Activated CD4-positive, alpha-beta T cell treated with anti-CD3 and anti-CD28 coated beads, Interleukin-2, amount 10 ng/mL, durations not matched to agents 24 days and 14 days (primary cell): ENCODE measurements at places on chromosomes 3 and 15. TPM values are rescaled to one million over a fixed set of nuclear protein-coding genes. Genes with fewer than 3 reads are reported as not detected.

DNA sequence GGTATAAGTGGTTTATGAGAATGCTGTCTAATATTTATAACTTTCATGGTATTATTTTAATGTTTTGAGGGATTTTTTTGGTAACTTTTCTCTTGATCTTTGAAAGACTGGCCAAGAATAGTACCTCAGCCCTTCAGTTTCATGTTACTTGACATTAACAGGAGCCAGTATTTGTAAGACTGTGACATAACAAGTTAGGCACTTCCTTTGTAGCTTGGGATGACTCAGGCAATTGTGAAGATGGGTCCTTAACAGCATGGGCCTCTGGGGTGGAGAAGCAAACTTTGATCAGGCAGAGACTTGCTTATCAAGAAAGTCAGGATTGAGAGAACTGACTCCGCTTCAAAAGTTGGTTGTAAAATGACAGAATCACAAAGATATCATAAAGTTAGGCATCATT, 9.5 kb downstream of the LRRC49 start:
- H3K4me1 ChIP-seq: no peaks in the 10 kb centered on the region
- H3K36me3 ChIP-seq: no peaks in the 10 kb centered on the region
- no peak overlapping the region for H3K27ac ChIP-seq
- no peak for DNase-seq
- peaks cover 20% of the 10 kb centered on the region for H3K27me3 ChIP-seq

DNA sequence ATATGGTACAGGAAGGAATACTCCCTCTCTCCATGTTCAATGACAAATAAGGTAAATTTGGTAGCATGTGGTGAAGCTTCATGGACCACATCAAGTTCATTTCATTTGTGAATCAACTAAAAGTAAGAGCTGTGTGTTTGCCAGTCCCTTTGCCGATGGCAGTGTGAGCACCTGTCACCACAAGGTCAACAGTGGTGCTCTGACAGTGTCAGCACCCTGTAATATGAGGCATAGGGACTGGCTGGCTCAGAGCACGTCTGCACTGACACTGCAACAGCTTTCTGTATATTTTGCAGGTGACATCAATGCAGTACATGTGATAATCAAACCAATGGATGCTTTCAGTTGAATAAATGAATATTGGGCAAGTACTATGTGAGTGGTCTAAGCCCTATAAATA, 852.4 kb downstream of the TUSC7 start:
- H3K27me3 ChIP-seq: no peaks in the 10 kb centered on the region
- no peak for DNase-seq
- no peaks in the 10 kb centered on the region for H3K36me3 ChIP-seq
- H3K4me3 ChIP-seq: no peak overlapping the region
- no peak overlapping the region for H3K27ac ChIP-seq
- no peaks in the 10 kb centered on the region for H3K4me1 ChIP-seq

GRCh38 chr3:178603735-178604134, 67.5 kb downstream of the KCNMB2 start:
- no peaks in the 10 kb centered on the region for H3K4me1 ChIP-seq
- no peak overlapping the region for H3K27ac ChIP-seq
- H3K4me3 ChIP-seq: no peak overlapping the region
- H3K27me3 ChIP-seq: no peaks in the 10 kb centered on the region

Gene ZKSCAN7
- 0.79 and 0.90 TPM in 2 replicates for total RNA-seq
